NCI-H2081 (cell line): ENCODE measurements at places on chromosomes 5 and 9.

DNA sequence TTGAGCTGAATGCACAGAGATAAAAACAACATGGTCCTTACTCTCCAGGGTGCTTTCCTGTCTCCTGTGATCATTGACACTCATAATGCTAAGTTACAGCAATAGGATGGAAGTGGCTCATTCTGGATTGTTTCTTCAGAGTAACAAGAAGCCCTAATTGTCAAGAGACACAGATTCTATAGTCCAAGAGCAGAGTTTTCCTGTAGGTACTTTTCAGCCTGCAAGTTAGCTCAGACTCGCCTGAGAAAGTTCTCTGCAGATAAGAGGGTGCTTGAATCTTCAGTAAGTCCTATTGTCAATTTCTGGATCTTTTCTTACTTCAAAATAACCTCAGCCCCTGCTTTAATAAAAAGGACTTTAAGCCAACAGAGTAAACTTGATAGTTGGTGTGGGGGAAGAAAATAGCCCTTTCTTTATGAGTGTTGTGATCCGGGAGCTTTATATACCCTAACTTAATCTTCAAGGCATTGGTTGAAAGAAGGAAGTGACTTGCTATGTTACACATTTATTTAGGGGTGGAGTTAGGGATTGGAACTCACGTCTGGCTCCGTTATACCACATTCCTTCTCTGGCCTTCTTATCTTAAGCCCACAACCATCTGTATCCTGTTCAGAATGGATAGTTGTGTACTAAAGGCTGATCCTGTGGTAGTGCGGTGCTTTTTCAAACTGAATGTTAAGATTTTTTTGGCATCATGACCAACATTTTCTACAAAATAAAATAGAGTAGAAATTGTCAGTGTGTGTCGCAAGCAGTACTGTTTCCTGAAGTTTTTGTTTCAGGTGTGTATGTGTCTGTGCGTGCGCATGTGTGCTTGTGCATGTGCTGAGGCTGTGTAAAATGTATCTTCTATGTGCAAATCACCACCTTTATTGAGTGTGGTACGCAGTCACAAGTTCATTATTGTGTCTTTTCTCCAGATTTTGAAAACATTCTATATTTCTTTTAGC, 173.9 kb downstream of the WDR70 start:
- DNase-seq: no peak

GRCh38 chr5:147935032-147935431, 28.7 kb upstream of the C5orf46 start:
- peak; percentile 49 for DNase-seq

DNA sequence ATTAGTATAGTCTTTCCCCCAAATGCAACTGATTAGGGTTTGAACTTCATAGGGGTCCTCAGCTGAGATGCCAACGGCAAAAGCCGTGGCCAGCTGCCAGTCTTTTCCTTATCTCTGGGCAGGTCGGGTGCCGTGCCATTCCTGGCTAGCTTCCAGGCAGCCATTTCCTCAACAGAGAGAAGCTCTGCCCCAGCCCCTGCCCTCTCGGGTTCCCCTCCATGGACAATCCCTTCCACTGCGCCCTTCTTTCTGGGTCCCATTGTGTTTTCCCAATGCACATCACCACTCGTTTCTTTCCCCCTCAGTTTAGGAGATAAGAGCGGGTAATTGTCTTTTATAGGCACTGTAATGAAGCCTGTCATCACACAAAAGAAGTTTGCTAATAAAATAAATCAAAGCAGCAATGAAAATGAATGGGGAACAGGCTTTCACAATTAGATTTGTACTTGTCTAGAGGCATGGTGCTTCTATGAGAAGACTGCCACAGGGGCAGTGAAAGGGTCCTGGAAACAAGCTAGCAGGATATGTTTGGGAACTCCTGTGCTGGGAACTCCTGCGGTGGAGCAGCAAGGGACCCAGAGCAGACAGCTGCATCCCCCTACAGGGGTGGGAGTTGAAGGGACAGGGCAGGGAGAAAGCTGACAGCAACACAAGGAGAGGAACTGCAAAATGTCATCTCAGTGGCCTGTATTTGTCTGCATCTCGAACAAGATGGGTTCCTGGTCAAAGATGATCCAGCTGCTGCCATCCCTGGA, 48.0 kb upstream of the SAP30L start:
- peak; percentile 75 for DNase-seq

GRCh38 chr9:131260751-131261452, 15.4 kb downstream of the FAM78A start:
- no peak for DNase-seq

DNA sequence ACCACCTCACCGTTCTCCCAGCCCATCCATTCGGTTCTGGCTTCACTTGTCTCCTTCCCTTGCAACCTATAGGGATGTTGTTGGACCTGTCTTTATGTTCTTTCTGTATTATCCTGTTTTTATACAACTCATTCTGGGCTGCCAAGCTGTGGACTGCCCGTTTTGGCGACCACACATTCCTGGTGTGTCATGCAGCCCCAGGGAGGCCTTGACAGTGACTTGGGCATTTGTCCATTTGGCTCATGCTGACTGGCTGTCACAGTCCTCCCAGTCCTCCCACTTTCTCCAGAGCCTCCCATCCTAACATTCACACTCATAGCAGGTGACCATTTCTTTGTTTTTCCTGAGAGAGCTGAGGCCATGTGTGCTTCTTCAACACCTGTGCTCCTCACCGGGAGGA, 136.4 kb downstream of the SLF1 start:
- no peak for DNase-seq

DNA sequence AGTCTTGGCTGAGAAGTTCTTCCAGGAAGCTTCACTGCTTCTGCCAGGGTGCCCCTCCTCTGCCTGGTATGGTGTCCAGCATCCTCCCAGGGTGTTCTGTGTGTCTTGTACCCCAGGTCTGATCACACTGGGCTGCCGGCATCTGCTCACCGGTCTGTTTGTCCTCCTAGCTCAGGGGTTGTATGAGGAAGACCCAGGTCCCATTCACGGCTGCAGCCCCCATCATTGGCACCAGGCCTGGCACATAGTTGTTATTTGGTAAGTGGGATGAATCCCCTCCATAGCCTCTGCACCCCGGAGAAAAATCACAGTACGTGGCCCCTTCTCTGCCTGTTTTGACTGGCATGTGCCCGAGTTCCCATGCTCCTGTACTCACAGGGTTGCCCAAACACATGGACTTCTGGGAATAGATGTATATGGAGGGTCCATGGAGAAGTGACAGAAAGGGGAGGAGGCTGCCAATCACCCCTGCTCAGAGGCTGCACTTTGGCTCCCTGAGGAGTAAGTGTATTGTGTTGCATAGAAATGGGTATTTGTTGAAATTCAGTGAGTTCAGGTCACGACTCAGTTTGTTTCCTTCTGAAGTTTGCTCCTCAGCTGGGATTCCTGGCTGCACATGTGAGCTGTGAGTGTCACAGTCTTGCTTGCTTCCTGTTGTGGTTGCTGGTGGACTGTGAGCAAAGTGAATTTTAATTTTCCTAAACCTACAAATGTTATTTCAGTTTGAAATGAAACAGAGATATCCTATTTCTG, 96.2 kb downstream of the HSPA4 start:
- no peak for DNase-seq

GRCh38 chr9:14923701-14924100, 13.5 kb upstream of the FREM1 start:
- DNase-seq: no peak

DNA sequence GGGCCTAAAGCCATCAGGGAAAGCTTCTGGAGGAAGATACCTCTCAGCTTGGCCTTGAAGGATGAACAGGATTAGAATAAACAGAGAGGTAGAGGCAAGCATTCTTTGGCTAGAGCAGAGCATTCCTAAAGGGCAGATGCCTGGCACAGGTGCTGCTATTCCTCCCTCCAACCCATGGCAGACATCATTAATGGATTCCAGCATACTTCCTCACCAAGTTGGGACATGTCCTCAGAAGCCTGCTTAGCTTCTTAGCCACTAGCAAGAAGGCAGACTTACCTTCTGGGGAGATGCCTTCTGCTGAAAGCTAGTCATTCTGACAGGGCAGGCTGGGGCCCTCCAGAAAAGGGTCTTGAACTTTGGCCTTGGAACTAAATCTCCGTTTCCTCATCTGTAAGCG, 122.0 kb downstream of the RGS3 start:
- DNase-seq: no peak

GRCh38 chr9:136114610-136115009, 4.1 kb downstream of the TMEM250 start:
- no peak for DNase-seq

GRCh38 chr5:159478950-159479349, 148.7 kb upstream of the IL12B start:
- DNase-seq: no peak

GRCh38 chr9:127938298-127938690, 640 bp upstream of the DPM2 start:
- DNase-seq: no peak

DNA sequence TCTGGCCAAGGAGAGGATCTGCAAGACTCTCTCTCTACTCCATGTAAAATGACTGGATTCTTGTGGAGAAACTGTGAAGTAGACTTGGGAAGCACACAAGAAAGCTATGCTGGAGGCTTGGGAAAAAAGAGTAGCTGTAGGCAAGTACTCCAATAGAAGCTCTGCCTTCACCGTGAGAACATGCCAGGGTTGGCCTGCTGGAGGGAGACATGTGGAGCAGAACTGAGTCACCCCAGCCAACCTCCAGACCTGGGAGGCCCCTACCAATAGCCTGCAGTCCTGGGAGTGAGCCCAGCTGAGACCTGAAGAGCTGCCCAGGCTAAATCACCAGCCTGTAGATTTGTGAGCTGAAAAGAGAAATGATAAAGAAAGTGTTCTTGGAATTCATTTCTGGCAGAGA, 66.6 kb downstream of the DEPDC1B start:
- DNase-seq: no peak

DNA sequence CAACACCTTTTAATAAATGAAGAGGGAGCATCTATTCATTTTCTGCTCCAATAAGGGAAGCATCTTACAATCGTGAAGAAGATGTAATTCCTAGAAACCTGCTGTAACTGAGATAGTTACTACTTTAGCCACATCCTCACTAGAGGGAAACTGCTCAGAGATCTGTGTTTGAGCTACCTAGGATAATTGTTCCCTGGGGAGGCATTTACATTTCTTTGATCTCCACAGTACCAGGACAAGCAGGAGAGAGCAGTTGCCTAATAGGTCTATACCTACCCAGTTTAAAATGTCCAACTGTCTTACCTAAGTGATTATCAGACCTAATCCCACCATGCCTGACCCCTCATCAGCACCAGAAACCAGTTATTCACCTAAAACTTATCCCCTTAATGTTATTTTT, 196.9 kb downstream of the TUSC1 start:
- no peak for DNase-seq

- DNase-seq: no peak
Measured at GRCh38 chr9:6034954-6035353, 19.5 kb upstream of the RANBP6 start.

GRCh38 chr9:84379740-84380139, 39.2 kb upstream of the SLC28A3 start:
- no peak for DNase-seq

- no peak for DNase-seq
Measured at GRCh38 chr5:140488914-140489313, 58.5 kb upstream of the EIF4EBP3 start.

GRCh38 chr9:89496645-89497256, 1.2 kb downstream of the SEMA4D start:
- DNase-seq: no peak

DNA sequence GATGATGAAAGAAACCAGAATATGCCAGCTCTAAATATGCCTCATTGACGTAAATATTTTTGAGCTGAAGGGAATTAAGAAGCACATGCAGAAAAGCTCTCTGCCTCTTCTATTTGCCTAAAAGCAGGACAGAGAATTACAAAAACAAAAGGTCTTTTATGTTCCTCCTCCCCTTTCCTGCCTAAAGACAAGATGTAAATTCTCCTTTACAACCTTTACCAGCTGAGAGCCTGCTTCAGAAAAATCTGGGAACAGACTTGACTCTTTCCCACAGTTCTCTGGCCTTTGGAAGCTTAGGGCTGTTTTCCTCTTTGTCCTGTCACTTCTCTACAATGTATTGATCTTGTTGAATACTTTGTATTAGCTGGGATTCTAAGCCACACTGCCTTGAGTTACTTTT, 199.7 kb downstream of the TMC1 start:
- no peak for DNase-seq
